Fibroblast of skin of scalp (primary cell): ENCODE measurements at places on chromosomes 6 and 20.

DNA sequence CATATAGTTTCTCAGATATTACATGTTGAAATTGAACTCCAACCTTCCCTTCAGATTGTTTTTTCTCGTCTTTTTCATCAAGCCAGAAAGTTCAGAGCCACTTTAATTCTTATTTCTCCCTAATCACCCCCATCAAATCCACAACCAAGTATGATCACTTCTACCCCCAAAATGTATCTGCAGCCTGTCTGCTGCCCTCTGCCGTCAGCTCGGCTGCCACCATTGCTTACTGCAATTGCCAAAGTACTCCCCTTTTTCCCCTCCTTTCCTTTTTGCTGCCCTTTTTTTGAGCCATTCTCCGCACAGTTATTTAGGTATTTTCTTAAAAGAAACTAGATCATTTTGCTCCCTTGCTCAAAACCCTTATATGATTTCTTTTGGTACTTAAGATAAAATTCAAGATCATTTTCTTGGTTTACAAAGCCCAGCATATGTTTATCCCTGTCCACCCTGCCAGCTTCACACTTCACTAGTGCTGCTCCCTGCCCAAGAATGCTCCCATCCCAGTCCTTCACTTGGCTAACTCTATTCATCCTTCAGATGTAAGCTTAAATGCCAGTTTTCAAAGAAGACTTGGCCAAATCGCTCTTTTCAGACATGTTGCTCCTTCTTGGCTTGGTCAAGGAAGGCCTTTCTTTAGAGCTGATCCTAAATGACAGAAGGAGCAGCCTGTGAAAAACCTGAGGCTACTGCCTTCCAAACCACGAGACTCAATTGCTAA is 63.7 kb downstream of the SH3BGRL2 start:
- DNase-seq = no peak

- DNase-seq = no peak
These were observed 17.6 kb downstream of the ARID1B start for GRCh38 chr6:156794546-156795354.

DNA sequence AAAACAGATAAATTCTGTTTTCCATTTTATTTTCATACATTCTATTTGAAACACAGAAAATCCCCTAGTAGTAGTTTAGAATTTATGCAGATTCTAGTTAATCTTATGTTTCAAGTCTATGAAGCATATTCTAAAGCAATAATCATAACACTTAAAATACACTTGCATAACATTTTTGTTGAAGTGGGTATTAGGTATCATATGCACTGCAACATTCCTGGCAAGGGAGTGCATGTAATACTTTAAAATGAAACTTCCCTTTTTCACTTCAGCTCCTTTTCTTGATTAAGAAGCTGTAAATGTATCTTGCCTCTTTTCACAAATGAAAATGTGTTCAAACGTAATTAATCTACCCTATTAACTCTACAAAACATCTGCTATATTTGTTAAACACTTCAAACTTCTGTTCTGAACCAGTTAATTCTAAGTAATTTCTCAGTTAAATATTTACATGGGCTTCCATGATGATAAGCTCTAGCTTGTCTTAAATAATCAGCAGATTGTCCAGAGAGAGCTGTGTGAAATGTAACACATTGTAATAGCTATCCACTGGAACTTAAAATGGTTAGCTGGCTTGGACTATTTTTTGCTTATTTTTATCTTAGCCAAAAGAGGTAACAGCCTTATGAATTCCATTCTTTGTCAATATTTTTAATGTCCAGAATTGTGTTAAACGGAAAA is 192.8 kb downstream of the COL19A1 start:
- no peak for DNase-seq

DNA sequence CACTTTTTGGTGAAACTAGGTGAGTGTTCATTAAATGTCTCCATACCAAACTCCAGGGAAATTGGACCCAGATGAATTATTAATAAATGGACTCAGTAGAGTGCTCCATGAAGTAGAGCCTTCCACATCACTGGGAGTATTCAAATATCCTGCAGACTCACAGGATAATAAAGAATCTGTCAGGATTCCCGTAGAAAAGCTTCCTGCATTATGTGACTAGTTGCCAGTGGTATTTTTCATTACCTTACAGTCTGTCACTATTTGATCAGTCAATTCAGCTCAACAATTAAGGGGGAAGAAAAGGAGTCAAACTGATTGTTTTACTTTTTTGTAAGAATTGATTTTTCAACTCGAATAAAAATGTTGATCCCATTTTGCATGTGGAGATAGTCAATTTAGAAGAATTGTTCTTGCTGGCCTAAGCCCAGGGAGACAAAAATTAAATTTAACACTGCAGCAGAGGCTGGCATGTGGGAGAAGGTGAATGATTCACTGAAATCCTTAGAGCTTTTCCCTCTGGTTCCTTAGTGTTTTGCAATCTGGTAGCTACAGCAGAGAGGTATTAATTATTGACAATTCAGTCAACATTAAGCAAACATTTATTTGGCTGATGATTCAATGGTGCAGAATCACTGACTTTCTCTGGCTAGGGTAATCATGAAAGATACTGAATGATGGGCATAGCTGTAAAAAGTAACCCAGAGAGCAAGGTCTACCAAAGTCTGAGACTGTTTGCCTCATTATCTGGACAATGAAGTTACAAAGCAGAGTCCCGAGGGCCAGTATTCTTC is 442.4 kb downstream of the CD83 start:
- no peak for DNase-seq

GRCh38 chr6:81934936-81935335 is 182.5 kb upstream of the TENT5A start:
- no peak for DNase-seq

DNA sequence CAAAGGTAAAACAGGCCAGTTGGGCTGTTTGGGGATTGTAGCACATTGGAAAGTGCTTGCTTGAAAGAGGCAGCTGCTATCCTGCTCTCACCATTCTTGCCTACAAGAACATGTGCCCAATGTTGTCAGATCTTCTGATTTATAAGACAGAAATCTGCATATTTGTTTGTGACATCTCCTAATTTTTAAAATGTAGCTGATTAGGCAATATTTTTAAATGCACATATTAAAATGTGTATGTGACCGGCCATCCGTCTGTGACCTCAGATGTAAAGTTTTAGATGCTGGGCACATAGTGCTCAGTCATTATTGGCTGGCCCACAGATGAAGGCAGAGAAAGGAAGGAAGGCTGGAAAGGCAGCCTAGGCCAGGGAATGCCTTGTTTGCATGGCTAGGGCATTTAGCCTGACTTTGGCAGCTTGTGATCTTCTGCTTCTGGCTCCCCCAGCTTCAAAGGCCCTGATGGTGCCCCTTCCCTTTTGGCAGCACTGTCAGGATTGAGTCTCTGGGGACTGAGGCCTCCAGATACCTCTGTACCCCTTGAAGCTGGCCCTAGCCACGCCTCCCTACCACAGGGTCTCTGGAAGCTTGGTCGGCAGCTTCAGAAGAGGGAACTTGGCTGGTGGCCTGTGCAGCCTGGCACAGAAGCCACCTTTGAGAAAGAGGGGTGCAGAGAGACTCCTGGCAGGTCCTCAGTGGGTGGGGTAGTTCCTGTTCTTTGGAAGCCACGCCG is 6.4 kb downstream of the SNPH start:
- no peak for DNase-seq

DNA sequence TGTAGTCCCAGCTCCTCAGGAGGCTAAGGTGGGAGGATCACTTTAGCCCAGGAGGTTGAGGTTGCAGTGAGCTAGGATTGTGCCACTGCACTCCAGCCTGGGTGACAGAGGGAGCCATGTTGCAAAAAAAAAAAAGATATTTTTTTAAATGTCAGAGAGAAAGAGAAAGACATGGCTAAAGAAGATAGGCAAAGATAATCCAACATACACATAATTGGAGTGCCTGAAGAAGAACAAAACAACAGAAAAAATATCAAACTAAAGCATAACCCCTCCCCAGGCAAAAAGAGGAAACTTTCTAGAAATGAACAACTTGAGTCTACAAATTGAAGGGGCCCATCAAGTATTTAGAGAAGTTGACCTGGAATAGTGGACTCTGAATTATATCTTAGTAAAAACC is 14.0 kb upstream of the GRM4 start:
- no peak for DNase-seq

GRCh38 chr6:47428288-47428687 is 49.3 kb upstream of the CD2AP start:
- no peak for DNase-seq

- peak; percentile 75 for DNase-seq
These were observed 148.3 kb downstream of the GPX5 start for GRCh38 chr6:28673787-28674671.

DNA sequence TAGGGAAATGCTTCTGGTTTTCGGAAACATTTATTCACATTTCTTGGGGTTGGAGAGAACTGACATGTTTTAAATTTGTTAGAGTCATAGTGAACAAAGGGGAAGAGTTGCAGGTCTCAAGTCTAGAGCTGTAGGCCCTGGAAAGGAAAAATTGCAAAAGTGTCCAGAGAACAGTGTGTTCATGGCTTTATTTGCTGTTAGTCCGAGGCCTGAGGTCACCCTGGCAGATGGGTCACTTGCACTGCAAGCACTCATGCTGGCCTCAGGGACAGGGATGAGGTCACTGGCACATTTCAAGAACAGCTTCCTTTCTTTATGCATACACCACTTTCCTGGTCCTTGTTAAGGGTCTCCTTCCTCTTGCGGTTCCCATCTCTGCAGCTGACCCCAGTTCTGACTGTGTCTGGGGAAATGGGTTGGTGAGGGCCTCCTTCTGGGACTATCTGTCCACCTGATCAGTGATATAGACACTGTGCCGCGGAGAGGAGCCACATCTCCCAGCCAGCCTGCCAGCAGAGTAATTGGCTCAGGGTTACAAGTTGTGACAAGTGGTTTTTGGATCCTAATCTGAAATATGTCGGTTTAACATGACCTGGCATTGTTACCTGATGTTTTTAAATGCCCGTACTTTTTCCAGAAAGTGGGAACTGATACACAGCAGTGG is 194.0 kb downstream of the EYA4 start:
- no peak for DNase-seq

- no peak for DNase-seq
These were observed 10.8 kb downstream of the SIM1 start for GRCh38 chr6:100453701-100454521.

DNA sequence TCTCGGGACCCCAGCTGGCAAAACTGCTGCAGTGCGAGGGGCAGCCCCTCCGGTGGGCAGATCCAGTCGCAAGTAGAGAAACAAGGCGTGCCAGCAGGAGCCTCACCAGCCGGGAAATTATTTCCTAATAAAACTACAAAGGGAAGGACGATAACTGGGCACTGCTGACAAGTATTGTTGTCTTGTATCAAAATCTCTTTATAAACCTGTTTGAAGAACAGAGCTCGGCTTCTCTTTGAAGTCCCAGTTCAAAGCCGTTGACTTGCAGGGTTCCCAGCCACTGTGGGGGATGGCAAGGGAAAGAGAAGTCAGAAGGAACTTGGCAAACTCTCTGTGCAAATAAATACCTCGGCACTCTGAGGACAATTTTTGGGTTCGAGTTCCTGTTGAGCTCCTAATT is 504.5 kb downstream of the CD83 start:
- no peak for DNase-seq

DNA sequence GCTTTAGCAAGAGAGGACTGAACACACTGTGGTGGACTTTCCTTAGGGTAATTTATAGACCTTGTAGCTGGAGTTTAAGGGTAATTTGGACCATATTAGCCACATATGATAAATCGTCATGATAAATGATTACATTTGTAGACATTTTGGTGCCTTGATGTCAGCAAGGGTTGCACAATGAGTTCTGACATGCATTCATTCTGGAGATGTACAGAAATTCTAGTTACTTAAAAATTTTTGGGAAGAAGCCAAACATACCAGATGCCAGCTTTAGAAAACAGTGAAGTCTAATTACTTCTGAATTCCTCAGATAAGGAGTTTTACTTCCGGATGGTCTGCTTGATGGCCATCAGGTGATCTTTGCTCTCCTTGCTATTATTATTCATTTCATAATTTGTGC is 653.1 kb downstream of the TBC1D32 start:
- no peak for DNase-seq

DNA sequence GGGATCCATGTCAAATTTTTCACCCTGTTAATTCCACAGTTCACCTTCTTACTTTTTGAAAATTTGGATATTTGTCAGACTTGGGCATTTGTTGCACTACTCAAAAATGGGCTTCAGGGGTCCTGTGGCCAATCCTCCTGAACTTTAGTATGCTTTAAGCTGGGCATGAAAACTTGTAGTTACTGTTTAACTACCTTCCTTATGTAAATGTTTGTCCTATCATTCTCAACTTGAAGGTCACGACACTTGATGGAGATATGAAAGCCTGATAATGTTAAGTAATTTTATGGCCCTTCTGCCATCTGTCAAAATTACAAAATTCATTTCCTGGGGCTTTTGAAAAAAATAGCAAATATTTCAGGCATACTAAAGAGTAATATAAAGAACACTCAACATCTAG is 4.2 kb upstream of the ZNF311 start:
- DNase-seq = no peak

DNA sequence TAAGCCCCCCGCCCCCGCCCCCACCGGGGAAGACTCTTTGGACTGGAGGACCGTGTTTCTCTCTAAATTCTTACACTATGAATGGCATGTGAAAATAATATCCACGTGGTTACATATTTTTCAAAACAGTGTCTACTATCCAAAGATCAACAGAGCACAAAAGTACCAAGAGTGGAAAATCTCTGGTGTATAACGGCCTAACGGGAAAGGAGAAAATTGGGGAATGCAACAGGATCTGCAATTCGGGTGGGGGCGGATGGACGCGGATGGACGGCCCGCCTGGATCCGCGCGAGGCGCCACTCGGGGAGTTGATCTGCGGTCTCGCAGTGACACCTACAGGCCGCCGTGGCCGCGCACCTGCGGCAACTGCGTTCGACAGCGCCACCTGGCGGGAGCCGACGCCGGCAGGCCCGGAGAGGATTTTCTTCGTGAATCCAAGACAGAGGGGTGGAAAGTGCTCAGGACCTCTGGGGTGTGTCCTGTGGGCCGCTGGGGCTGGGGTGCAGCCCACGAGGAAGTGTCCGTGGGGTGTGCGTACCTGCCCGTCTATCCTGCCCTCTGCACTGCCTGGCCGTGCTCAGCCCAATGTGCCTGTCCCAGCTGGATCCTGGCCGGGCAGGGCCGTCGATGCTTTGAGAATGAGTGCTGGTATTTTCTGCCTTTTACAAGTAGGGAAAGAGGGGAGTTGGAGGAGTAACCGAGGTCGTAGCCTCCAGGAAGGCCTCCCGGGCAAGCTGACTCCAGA is 18.6 kb downstream of the ANKRD60 start:
- DNase-seq = peak; percentile 63

DNA sequence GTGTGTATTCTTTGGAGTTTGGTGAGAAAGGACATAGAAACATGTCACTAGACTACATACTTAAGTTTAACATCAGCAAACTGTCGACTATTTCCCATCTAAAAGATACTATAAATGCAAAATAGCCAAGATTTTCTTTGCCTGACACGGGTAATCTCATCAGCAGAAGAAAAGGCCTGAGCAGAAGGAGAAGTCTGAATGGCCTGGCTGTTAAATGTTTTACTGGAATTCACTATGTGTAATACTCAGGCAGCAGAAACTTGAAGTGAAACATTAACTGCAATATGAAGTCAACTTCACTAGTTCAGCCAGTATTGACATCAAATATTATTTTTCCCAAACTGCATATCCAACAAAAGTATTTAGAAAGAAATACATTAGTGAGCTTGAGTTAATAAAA is 6.4 kb upstream of the DSE start:
- no peak for DNase-seq
